Hematopoietic multipotent progenitor cell treated with erythropoietin and hydrocortisone succinate and interleukin-3 and kit ligand, for 15 days (in vitro differentiated cells): ENCODE measurements at places on chromosomes 16 and 17.
A peak's percentile ranks its signal among the peaks of the same experiment; 100 is the strongest.

- DNase-seq = peak; percentile 52
These were observed 1.1 kb upstream of the USP32 start for GRCh38 chr17:60392845-60393702.

GRCh38 chr17:77083531-77083930 lies 57.2 kb upstream of the SEC14L1 start:
- no peak for DNase-seq

DNA sequence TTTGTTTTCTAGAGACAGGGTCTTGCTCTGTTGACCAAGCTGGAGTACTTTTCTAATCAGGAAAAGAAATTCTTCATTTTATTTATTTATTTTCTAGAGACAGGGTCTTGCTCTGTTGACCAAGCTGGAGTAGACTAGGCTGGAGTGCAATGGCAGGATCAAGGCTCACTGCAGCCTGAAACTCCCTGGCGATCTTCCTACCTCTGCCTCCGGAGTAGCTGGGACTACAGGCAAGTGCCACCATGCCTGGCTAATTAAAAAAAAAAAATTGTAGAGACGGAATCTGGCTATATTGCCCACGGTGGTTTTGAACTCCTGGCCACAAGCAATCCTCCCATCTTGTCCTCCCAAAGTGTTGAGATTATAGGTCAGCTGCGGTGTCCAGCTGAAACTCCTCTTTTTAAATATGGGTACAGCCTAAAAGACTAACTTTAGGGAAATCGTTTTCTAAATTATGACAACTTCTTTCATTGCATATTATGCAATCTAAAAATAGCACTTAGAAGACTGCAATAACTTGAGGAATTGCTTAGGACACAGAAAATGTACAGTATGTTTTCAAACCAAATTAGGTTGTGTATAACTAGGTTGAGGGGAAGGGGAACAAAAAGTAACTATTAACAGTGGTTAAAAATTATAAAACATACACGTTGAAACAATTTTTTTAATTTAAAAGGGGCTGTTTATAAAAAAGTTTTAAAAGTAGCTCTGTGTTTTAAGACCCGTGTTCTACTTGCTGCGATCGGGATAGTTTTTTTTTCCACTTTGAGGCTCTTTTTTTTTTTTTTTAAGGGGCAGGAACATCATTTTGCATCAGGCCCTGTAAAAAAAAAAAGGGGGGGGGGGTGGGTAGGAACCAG lies 4.7 kb downstream of the PRAC1 start:
- no peak for DNase-seq

GRCh38 chr16:67667453-67667816 lies 821 bp downstream of the C16orf86 start:
- DNase-seq = no peak

GRCh38 chr16:59574296-59574695 lies 840.2 kb upstream of the GOT2 start:
- DNase-seq = no peak

DNA sequence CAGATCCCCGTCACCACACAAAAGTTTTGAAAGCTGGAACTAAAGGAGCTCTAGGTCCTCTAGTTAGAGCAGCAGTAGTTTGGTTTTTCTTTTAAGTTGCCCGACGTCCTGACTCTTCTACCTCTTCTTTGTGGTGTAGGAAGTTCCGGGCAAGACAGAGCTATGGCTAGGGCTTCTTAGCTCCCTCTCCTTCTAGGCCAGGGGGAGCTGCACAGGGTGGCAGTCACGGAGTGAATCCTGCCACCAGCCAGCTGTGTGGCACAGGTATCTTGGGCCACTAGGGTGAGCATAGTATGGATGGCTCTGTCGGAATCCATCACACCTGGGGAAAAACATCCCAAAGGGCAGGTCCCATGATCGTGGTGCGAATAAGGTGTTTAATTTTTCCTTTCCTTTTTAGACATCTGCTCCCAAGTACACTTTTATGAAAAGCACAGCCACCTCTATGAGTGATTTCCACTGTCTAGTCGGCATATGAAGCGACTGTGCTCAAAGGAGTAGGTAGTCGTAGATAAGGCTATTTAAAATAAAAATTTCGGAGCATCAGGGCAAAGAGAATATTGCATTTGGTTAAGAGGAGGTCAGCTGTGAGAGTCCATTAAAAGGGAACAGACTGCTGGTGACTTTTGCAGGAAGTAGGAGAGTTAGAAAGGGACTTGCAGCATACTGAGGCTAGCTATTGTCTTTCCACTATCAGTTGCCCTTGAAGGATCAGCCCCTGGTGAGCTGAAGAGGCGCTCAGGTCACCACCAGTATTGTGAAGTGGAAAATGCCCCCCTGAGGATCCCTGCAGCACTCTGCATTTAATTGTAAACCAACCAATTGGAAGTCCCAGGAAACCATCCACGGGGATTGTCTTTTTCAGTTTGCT lies 2.1 kb downstream of the PRKCA start:
- DNase-seq = no peak

DNA sequence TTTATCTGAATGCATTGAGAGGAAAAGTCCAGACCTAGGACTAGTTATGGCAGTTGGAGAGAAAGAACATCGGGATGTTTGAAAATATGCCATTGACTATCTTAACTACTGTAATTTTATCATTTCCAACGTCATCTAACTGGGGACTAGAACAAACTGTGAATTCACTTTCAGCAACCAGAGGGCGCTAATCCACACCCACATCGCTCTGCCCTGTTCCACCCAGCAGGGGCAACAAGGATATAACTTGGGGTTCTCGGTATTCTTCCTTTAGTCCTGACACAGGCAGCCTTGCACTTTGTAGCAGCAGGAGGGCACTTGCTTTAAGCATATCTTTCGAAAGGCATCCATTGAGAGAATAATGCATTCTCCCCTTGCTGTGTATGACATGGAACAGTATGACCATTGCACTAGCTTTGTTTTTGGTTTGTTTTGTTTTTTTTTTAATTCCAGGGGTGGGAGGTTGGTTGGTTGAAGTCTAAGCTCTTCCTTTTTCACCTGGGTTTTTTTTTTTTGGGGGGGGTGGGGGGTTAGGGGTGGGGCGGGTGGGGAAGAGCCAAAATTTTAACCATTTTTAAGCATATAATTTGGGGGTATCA lies 31.5 kb downstream of the SIAH1 start:
- DNase-seq = peak; percentile 79

- DNase-seq = no peak
These were observed 129.8 kb downstream of the NTN1 start for GRCh38 chr17:9151091-9151490.

- DNase-seq = no peak
These were observed at the start of gene TRIM72 for GRCh38 chr16:31213877-31214707. TSS of gene TRIM72 (plus strand) at chr16:31214119. CDS start at chr16:31214739, 620 bp downstream.
